ENCODE measurements at places on chromosomes 7 and 10.
A peak's percentile ranks its signal among the peaks of the same experiment; 100 is the strongest.

GRCh38 chr7:81007051-81007450 lies 88.2 kb upstream of the SEMA3C start:
- DNase-seq, result no peak

- DNase-seq, result peak; percentile 49
Observed at GRCh38 chr7:121195874-121196273, 132.9 kb upstream of the WNT16 start.

DNA sequence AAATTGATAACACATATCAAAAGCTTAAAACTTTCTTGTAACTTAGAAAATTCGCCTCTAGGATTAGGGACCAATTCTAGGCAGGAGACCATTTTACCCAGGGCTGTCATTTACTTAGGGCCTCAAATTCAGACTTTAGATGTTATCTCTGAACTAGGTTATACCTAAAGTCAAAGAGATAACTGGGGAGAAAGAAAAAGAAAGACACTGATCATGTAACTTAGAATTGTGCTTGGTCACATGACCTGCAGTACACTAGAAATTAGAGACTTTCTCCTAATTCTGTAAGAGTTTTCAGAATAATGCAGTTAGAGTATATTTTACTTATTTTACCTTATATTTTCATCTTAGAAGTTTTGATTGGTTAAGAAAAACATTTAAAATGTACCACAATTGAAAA lies 16.7 kb downstream of the ASB4 start:
- no peak for DNase-seq

DNA sequence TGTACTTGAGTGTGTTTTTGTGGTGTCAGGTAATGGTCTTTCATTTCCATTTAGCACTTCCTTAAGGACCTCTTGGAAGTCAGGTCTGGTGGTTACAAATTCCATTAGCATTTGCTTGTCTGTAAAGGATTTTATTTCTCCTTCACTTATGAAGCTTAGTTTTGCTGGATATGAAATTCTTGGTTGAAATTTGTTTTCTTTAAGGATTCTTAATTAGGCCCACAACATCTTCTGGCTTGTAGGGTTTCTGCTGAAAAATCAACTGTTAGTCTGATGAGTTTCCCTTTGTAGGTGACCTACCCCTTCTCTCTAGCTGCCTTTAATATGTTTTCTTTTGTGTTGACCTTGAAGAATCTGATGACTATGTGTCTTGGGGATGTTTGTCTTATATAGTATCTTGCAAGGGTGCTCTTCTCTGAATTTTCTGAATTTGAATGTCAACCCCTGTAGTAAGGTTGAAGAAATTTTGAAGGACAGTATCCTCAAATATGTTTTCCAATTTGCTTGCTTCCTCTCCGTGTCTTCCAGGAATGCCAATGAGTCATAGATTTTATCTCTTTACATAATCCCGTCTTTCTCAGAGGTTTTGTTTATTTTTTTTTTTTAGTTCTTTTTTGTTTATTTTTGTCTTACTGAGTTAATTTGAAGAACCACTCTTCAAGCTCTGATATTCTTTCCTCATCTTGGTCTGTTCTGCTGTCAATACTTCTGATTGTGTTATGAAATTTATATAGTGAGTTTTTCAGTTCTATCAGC lies 70.2 kb downstream of the SLC39A12 start:
- peak; percentile 43 for DNase-seq

DNA sequence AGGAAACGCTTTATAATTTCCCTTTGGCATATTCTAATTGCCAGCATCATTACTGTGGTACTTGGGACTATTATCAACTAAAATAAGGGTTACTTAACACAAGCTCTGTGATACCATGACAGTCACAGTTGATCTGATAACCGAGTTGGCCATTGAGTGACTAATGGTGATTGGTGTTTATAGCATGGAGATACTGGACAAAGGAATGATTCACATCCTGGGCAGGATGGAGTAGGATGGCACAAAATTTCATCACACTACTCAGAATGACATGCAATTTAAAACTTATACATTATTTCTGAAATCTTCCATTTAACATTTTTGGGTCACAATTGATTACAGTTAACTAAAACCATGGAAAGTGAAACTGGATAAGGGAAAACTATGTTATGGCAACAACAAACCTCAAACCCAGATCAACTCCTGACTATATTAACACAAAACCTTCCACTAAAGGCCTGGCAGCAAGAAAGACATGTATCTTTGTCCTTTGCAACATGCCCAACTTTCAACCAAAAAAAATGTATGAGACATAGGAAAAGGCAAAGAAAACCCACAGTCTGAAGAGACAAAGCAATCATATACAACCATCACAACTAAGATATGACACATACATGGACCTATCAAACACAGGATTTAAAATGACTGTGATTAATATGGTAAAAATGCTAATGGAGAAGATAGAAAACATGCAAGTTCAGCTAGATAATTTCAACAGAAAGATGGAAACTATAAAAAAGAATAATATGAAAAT lies 208.5 kb upstream of the NRP1 start:
- peak; percentile 73 for DNase-seq

GRCh38 chr10:851901-852300 lies 79.6 kb downstream of the LARP4B start:
- DNase-seq, result no peak

DNA sequence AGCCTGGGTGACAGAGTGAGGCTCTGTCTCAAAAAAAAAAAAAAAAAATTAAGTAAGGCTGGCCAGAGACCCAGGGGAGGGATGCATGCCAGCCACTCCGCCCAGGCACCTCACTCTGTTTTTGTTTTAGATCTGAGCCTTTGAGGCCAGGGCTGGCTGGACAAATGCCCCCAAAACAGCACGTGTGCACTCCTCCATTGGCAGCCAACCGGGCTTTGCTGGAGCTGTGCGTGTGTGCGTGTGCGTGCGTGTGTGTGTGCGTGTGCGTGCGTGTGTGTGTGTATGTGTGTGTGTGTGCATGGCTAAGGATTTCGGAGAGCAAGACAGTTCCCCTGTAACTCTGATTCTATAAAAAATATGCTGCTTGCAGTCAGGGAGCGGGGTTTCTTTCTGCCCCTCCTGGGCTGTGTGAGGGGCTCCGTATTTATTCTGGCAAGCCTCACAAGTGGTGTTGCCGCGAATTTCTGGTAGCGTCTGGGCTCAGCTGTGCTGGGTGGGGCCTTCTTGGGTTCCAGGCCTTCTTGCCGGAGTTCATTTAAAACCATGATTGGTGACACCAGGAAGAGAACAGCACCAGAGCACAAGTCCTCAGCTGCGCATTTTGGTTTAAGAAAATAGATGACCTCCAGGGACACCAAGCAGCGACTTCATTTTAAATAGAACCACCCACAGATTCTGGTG lies 28.1 kb upstream of the UNCX start:
- no peak for DNase-seq

- DNase-seq, result peak; percentile 51
Observed at GRCh38 chr10:79400146-79401004, 45.0 kb downstream of the ZCCHC24 start.

DNA sequence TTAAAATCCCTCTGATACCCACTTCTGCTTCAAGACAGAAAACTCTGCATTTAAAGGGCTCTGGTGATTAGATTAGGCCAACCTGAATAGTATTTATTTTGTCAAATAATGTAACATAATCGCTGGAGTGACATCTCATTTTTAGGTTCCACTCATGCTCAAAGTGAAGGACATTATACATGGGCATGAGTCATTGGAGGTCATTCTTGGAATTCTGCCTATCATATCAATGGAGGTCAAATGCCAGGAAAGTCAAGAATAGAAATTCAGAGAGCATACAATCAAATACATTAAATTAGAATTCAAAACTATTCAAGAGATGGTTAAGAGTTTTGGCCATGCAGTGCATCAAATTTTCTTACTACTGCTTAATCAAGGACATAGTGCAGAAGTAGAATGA lies 50.8 kb upstream of the PRSS1 start:
- DNase-seq, result no peak

- DNase-seq, result no peak
Observed at GRCh38 chr7:100887516-100888290, 1.8 kb downstream of the UFSP1 start.

GRCh38 chr10:24901686-24902399 lies 50.6 kb downstream of the PRTFDC1 start:
- DNase-seq, result peak; percentile 94

- peak; percentile 80 for DNase-seq
Observed at GRCh38 chr7:98163704-98164494, 47.3 kb upstream of the BHLHA15 start.

GRCh38 chr7:235576-236395 lies 43.4 kb downstream of the FAM20C start:
- no peak for DNase-seq

DNA sequence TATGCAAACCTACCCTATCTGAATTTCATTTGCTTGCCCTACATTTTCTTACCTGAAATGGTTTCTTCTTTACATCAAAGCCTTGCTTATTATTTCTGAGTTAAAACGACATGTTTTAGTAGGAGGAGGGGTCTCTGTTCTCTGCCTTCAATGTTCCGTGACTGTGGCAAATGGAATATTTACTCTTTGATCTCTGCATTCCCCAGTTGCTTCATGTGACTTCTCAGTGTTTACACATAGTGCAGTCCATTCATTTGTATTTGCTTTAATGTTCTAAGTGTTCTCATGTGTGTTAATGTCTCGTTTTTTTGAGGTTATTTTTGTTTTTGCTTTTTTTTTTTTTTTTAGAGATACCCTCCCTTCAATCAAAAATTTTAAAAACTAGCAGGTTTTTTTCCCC lies 75.8 kb downstream of the GNAI1 start:
- no peak for DNase-seq

- no peak for DNase-seq
Observed at GRCh38 chr10:125094806-125095205, 65.6 kb downstream of the CTBP2 start.

- DNase-seq, result no peak
Observed at GRCh38 chr7:155343150-155343549, 45.5 kb downstream of the INSIG1 start.

DNA sequence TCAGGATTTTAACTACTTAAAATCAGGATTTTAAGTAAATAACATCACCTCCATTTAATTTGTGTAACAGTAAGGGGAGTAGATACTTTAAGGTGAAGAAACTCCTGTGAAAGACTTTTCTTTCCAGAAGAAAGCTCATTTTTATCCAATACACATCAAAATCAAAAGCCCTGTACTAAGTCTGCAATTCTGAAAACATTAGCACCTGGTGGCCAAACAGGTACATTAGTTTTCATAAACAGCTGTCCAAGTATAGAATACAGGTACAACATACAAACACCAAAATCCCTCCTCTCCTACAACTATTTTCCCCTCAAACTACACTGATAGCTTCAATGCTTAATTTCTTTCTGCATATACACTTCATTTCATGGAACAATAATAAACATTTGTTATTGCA lies 22.9 kb downstream of the FAM3C start:
- no peak for DNase-seq

- DNase-seq, result no peak
Observed at GRCh38 chr7:139675127-139676125, 102.4 kb downstream of the HIPK2 start.

- peak; percentile 1 for DNase-seq
Observed at GRCh38 chr7:97307521-97308108, 190.1 kb downstream of the SDHAF3 start.
